ENCODE measurements at places on chromosomes 16 and 17.
A peak's percentile ranks its signal among the peaks of the same experiment; 100 is the strongest.

- no peak for DNase-seq
Measured at GRCh38 chr16:81088836-81089235, 7.4 kb downstream of the GCSH start.

DNA sequence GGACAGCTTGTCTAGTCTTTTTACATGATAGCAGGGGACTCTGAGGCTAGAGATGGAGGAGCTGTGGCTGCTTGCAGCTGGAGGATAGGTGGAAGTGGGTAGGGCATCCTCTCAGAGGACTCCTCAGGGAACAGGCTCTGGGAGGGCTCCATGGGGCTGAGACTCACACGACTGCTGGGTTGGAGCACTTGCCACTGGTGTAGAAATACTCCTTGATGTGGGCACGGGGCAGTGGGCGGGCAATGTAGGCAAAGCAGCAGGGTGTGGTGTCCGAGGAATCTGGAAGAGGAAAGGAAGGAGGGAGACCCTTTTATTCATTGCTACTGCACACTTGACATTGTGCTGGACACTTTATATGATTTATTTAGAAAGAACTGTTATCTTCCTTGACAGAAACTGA, 1.8 kb downstream of the CCL5 start:
- DNase-seq = peak; percentile 26

DNA sequence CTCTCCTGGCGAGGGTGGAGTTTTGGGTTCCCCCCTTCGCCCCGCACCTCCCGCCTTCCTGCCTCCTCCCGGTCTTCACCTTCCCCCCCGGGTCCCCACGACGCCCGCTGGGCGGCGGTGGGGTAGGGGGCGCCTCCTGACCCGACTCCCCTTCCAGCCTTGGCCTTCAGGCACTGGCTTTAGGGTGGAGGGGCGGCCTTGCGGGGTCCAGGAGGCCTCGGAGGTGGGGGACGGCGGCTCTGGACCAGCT, 2.4 kb downstream of the SLC16A3 start:
- no peak for DNase-seq

DNA sequence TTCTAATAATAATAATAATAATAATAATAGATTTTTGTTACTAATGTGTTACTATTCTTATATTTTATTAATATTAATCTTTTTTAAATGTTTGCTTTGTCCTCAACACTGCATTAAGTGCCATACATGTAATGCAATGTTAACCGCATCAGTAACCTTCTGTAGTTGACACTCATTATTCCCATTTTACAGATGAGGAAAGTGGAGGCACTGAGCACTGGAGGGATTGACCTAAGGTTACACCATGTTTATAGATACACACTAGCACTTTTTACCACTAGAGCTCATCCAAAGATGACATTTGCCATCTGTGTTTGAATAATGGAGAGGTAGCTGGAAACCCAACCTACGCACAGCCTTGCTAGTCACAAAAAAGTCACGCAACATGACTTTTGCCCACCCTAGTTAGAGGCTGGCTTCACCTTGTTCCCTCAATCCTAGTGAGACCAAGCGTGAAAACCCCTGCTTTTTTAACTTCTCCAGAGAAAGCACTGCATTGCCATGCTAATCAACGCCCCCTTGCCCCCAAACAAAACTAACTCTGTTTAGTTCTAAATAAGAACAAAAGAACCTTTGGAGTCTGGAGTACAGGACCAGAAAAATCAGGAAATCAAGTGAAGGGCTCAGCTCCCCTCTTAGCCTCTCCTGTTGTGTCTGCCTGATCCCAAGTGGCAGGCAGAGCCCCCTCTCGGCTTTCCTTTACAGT, 2.3 kb downstream of the ARSG start:
- no peak for DNase-seq

DNA sequence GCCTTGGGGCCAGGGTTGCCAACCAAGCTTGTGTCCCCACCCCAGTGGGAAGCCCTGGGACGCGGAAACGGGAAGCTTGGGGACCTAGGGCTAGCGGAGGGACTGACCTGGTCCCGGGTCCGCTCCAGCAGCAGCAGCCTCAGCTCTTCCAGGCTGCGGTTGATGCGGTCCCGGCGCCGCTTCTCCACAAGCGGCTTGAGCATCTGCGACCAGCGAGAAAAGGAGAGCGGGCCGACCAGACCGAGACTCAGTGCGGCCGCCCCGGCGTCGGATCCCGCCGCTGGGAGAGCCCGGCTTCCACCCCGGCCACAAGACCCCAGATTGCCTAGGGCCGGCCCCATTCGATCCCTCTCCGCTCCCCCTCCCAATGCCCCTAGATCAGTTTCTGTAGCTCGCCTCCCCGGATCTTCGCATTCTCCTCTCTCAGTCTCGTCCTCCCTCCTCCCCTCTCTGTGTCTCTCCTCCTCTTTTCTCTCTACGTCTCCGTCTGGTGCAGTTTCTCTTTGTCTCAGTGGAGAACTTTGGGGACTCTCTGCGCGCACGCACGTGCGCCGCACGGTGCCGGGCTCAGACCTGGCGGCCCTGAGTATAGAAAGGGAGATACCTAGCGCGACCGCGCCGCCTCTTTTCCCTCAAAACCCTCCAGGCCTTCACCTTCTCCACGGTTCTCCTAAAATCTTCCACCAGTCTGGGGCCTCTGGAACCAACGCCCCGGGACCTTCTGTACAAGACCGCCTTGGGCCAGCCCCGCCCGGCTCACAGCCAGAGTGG, 797 bp downstream of the HES7 start:
- no peak for DNase-seq

DNA sequence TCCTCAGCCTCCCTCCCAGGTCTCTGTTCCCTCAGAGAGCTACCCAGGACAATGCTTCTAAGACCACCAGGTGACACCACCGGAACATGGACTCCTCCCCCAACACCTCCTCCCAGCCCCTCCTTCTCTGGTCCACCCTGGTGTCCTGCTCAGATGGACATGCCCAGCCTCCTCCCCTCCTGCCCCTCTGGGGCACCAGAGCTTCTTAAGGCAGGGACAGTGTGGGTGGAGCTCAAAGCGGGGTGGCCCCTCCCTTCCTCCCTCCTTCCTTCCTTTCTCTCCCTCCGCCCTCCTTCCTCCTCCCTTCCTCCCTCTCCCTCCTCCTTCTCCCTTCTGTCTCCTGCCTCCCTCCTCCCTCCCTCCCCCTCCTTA, 22.7 kb downstream of the TRPV3 start:
- no peak for DNase-seq

- peak; percentile 5 for DNase-seq
Measured at GRCh38 chr16:4032768-4033167, 83.5 kb downstream of the ADCY9 start.

- DNase-seq = no peak
Measured at GRCh38 chr17:77691216-77692085, 267.1 kb upstream of the TNRC6C start.

- DNase-seq = no peak
Measured at GRCh38 chr16:4075534-4075933, 40.7 kb downstream of the ADCY9 start.

DNA sequence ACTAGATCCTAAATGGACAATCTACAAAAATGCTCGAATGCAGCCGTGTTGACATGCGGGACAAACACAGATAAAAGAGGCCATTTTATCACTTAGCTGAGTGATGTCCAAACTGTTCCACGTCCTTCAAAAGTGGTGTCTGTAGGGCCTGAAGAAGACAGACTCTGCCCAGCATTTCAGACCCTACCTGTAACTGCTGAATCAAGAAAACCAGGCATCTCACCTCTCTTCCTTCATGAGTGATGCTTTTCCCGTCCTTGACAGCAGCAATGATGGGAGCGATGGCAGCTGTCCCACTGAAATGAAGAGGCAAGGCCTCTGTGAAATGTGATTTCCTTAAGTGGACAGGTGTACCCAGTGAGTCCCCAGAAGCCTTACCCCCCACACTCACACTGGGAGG, 12.3 kb downstream of the ELAC2 start:
- DNase-seq = no peak

GRCh38 chr17:13931111-13931526, 138.2 kb upstream of the COX10 start:
- DNase-seq = no peak

DNA sequence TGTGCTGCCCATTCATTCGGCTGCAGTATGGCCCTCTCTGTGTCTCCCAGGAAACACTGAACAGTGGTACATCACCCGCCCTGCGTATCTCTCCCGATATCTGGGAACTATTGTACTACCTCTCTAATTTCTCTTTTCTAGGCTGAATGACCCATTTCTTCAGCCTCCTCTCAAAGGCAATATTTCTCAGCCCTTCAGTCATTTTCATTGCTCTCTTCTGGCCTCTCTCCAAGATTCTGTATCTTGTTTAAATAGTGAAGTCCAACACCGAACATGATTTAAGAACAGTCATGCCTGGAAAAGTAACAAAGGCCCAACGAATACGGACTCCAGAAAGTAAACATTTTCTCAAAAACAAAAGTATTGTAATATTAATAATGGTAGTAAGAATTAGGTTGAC, 220.1 kb downstream of the ZFHX3 start:
- no peak for DNase-seq
